ENCODE measurements at places on chromosomes 4 and X.

GRCh38 chr4:110660755-110661154 lies 37.9 kb upstream of the PITX2 start:
- DNase-seq: no peak

GRCh38 chr4:67036791-67037190 lies 508.5 kb downstream of the CENPC start:
- no peak for DNase-seq

DNA sequence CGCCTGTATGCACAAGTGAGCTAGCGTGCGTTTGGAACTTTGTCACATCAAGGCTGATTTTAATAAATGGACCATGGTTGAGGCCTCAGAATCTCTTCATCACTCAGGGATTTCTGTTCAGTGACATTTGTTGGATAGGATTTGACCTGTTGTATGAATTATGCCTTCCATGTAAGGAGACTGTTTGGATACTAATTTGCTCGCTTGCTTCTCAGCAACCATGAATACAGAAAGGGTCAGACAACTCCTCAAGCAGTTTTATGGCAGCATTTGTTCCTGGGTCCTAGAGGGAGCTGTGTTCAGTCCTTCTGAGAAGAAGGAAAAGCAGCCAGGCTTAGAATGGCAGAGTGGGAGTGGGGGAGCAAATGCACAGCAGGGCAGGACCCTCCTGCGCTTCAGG lies 269.7 kb upstream of the LCORL start:
- DNase-seq: no peak

DNA sequence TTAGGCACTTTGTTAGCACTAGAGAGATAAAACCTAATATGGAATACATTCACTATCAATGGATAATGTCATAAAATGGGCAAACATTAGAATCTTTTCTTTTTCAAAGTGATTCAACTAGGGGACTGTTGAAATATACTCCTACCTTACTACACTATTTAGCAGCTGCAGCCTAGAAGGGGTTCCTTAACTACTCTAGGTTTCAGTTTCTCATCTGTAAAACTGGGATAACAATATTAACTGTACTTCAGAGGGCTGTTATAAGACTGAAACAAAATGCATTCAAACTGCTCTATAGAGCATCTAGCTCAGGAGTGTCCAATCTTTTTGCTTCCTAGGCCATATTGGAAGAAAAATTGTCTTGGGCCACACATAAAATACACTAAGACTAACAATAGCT lies 147.4 kb downstream of the CDS1 start:
- DNase-seq: no peak

GRCh38 chr4:62133101-62133897 lies 933.2 kb downstream of the ADGRL3 start:
- DNase-seq: no peak

GRCh38 chr4:6516281-6516680 lies 43.9 kb upstream of the PPP2R2C start:
- DNase-seq: no peak

DNA sequence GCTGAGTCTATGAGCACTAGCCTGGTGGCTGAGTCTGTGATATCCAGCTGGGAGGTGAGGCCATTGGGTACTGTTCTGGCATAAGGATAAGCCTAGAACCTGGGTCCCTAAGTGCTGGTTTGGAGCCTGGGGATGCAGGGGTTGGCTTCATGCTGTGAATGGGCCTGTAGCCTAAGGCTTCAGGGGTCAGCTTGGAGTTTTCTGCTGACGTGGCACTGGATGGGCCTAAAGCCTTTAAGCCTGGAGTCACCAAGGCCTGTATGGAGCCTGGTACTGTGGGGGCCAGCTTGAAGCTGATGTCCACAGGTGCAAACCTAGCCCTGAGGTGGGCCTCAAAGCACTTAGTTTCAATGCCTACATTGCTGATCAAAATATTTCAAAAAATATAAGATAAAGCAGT lies 979.6 kb upstream of the POU3F4 start:
- no peak for DNase-seq

- DNase-seq: no peak
Measured at GRCh38 chrX:150602743-150603142, 34.3 kb downstream of the MTM1 start.

DNA sequence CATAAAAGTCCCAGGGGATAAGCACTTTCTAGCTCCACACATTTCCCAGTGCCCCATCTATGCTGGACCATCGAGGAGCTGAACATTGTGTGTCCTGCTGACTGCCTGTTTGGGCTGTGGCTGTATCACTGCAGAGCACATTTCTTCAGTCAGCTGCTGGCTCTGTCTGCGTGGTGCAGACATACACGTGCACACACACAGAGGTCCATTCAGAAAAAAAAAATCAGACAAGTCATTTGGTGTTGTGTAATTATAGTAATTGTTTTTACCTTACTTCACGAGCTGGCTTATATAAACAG lies 1.1 kb upstream of the PDLIM3 start:
- no peak for DNase-seq

DNA sequence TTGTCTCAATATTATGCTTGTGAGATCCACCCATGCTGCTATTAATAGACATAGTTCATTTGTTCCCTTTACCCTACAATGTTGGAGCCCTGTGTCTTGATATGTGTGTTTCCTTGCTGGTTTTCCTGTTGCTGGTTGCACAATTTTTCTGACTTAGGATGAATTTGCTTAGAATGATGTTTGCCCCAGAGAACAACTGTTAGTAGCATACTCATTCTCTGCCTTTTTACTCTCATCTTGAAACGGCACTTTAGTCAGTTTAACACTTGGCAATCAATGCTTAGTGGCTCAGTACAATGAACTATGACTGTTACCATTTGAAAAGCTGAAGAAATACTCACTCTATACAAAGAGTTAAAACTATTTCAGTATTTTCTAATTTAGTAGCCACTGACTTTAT lies 158.8 kb upstream of the NDST4 start:
- no peak for DNase-seq

DNA sequence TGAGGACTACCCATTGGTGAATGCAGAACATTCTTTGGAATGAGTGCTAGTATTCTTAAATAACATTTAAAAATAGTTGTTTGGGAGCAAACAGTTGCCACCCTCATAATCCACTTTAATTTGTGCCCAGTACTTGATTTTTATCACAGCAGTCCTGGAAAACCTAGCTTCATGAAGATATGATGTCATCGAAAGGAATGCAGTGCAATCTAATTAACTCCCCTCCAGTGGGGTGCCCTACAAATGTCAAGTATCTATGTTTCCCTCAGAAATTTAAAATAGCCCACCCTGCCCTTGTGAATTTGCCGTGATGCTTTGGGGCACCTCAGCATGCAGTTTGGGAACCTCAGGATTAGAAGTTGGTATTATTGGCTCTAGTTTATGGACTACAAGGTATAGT lies 5.4 kb downstream of the RAB9A start:
- no peak for DNase-seq
